Activated CD8-positive, alpha-beta memory T cell treated with anti-CD3 and anti-CD28 coated beads for 24 hours (primary cell): ENCODE measurements at places on chromosomes 12 and 14.
A peak's percentile ranks its signal among the peaks of the same experiment; 100 is the strongest.

GRCh38 chr14:105473033-105473676 is 1.5 kb upstream of the CRIP2 start:
- DNase-seq, result no peak

GRCh38 chr12:46558677-46559076 is 186.1 kb upstream of the SLC38A2 start:
- no peak for DNase-seq

DNA sequence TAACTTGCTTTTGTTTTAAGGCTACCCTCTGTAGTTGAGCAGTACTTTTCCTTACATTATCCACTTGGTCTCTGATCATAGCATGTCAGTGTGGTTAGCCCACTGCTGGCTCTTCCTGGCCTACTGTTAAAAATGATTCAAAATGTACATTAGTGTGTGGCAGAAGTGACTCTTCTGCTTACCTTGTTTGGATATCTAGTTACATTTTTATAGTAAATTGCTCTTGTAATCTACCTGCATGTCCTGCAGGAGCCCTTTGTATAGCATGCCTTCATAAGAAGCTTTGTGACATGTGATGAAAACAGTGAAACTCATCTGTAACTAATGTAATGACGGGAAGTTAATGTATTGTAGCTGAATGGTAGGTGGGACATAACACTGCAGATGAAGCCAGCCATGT is 8.1 kb downstream of the SPATS2 start:
- no peak for DNase-seq

- no peak for DNase-seq
Measured at GRCh38 chr14:43031598-43031997, 1424.9 kb downstream of the LRFN5 start.

GRCh38 chr12:131642101-131642540 is 68.8 kb upstream of the SFSWAP start:
- no peak for DNase-seq

- peak; percentile 62 for DNase-seq
Measured at GRCh38 chr12:12645485-12645884, 33.8 kb downstream of the CREBL2 start.

- DNase-seq, result no peak
Measured at GRCh38 chr12:124842073-124842749, 21.5 kb downstream of the SCARB1 start.

DNA sequence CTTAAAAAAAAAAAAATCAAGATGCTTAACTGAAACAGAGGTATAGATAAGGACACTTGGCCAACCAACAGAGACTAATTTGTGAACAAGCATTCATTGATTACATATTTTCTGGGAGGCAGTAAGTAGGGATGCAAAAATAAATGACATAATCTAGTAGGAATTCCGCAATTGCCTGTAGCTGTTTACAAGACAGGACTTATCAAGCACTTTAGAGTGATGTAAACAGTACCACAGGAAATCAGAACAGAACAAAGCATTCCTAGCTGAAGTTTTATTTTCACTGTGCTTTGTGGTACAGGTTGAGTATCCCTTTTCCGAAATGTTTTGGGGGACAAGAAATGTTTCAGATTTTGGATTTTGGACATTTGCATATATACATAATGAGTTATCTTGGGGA is 68.2 kb upstream of the FGD4 start:
- DNase-seq, result no peak

GRCh38 chr14:93496856-93497741 is 66.4 kb downstream of the UNC79 start:
- no peak for DNase-seq

GRCh38 chr12:28987538-28988324 is 161.3 kb upstream of the FAR2 start:
- DNase-seq, result no peak

DNA sequence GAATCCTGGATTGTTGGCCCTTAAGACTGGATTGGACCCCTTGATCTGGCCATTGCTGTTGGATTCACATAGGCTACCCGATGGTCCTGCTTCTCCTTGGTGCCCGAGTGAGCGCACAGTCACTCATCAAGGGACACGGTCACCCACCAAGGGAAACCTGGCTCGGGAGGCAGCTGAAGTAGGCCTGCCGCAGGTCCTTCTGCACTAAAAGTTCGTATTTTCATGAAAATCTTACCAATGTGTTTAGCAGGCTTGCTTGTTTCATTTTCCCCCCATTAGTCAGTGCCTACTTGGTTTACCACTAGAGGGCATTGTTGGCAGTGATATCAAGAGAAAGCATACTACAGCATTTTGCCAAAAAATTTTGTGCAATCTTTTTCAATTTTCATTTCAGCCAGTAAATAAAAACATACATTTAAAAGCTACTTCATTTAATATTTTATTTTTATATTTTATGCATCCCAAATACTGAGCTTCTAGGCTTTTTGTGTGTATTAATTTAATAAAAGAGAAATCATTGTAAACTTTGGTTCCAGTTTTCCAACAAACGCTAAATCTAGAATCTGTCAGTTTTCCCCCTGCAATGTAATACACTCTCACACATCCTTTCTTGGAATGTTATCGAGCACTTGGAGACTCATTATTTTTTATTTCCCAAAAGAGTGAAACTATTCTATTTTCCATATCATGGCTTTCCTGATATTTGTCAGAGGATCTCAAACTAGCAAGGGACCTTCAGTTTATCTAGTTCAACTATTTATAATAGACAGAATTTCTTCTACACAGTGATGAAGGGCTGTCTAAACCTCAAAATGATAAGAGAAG is 116.7 kb downstream of the LMNTD1 start:
- peak; percentile 60 for DNase-seq

DNA sequence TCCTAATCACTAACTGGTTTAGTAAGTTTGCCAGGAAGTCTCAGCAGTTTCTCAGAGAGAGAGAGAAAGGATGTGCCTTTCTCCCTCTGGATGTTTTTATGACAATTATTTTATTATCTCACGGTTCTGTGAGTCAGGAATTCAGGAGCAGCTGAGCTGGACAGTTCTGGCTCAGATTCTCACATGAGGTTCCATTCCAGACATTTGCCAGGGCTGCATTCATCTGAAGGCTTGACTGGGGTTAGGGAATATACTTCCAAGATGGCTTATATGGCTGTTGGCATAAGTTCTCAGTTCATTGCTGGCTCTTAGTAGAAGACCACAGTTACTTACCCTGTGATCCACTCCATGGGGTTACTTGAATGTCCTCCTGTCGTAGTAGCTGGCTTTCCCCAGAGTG is 101.2 kb upstream of the ATF7IP start:
- no peak for DNase-seq

GRCh38 chr12:7905071-7905470 is 30.9 kb downstream of the SLC2A3 start:
- no peak for DNase-seq

- DNase-seq, result no peak
Measured at GRCh38 chr12:20183563-20183962, 184.8 kb upstream of the PDE3A start.

GRCh38 chr14:89845346-89845745 is 109.2 kb downstream of the EFCAB11 start:
- DNase-seq, result no peak

DNA sequence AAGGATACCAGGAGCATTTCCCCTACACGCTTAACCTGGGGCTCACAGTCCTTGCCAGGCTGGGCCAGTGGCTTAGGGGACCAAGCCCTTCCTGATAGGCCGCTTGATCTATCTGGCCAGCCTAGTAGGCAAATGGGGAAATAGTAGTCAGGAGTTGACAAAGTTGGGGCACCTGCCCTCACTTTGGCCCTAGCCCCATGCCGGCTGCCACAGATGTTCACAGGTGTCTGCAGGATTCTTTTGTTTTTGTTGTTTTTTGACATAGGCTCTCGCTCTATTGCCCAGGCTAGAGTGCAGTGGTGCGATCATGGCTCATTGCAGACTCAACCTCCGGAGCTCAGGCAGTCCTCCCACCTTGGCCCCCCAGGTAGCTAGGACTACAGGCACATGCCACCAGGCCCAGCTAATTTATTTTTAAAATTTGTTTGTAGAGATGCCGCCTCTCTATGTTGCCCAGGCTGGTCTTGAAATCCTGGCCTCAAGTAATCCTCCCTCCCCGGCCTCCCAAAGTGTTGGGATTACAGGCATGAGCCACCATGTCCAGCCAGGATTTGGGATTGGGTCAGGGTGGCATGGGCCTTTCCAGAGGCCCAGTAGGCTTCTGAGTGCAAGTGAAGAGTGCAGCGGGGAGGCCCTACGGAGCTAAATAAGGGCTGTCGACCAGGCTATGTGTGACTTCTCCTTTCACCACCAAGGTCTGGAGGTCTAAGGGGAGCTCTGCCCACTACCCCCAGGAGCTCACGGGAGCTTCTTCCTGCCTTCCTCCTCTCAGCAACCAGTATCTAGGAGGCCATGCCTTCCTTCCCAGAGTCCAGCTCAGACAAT is 15.5 kb upstream of the HDAC7 start:
- DNase-seq, result no peak

DNA sequence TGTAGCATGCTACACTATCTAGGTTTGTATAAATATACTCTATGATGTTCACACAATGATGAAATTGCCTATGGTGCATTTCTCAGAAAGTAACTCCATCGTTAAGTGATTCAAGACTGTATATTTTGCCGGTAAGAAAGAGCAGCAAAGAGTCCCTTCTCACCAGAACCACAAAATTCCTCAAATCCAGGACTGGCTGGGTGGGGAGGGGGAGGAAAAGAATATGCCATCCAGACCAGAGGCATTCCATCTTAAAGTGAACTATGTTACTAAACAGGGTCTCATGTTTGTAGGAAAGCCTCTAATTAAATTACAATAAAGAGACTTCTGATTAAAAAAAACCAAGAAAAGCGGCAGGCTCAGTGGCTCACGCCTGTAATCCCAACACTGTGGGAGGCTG is 11.5 kb downstream of the UBE2N start:
- DNase-seq, result no peak

- DNase-seq, result no peak
Measured at GRCh38 chr12:26769611-26770010, 63.4 kb downstream of the ITPR2 start.

DNA sequence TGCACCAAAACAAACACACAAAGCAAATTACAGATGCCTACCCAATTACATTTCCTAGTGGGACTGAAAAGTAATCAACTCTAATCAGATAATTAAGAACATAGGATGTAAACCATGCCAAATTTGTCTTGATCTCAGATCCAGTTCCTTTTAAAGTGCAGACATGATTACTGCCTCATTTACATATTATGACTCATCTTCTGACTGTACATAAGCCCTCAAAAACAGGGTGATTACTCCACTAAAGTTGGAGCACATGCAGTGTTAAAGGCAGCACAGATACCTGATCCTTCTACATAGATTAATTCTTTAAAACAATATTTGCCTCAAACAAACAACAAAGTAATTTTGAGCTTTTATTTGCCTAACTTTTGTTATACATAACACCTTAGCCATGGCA is 337.2 kb downstream of the RPS29 start:
- DNase-seq, result no peak

DNA sequence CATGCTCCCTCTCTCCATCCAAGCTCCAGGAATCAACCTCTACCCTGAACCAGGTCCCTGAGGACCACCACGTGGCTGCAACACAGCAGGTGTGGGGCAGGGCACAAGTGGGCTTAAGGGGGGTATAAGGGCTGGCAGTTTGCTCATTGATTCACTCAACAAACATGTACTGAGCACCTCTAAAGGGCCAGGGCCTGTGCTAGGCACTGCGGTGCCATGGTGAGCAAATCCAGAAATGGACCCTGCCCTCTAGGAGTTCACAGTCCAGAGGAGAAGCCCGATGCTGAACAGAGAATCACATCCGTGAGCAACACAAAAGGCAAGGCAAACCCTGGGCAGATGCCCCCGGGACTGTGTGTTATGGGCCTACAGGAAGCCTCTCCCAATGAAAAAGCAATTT is 6.5 kb upstream of the AQP2 start:
- DNase-seq, result no peak

- no peak for DNase-seq
Measured at GRCh38 chr12:82555699-82556098, 131.0 kb upstream of the TMTC2 start.

DNA sequence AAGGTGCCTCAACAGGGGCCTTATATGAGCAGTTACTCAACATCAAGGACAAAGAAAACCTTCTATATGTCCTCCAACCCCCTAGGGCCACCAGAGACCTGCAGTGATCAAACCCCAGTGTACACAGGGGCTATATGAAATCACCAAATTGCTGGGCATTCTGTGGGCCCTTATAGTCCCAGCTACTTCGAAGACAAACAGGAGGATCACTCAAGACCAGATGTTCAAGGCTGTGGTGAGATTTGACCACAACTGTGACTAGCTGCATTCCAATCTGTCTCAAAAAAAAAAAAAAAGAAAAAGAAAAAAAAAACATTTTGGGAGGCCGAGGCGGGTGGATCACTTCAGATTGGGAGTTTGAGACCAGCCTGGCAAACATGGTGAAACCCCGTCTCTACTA is 51.0 kb upstream of the PRB2 start:
- DNase-seq, result no peak

GRCh38 chr12:27333403-27334009 is 870 bp downstream of the BMAL2 start:
- DNase-seq, result peak; percentile 75

- no peak for DNase-seq
Measured at GRCh38 chr14:34023824-34024767, 73.2 kb upstream of the EGLN3 start.

- no peak for DNase-seq
Measured at GRCh38 chr14:86777963-86778602, 1214.9 kb downstream of the GALC start.

- no peak for DNase-seq
Measured at GRCh38 chr12:65505386-65506121, 227.1 kb downstream of the MSRB3 start.

DNA sequence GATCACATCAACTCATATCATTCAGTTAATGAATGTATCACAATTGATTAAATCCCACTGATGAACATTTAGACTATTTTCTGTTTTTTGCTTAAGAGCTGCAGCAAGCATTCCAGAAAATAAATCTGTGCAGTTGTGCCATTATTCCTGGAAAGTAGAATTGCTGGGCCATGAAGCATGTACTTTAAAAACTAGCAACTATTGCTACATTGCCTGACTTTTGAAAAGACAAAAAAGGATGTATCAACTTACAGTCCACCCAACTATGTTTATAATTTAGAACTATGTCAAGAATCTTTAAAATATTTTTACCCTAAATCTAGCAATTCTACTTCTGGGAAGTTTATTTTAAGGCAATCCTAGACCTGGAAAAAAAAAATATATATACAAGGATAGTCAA is 33.4 kb upstream of the ERGIC2 start:
- no peak for DNase-seq

DNA sequence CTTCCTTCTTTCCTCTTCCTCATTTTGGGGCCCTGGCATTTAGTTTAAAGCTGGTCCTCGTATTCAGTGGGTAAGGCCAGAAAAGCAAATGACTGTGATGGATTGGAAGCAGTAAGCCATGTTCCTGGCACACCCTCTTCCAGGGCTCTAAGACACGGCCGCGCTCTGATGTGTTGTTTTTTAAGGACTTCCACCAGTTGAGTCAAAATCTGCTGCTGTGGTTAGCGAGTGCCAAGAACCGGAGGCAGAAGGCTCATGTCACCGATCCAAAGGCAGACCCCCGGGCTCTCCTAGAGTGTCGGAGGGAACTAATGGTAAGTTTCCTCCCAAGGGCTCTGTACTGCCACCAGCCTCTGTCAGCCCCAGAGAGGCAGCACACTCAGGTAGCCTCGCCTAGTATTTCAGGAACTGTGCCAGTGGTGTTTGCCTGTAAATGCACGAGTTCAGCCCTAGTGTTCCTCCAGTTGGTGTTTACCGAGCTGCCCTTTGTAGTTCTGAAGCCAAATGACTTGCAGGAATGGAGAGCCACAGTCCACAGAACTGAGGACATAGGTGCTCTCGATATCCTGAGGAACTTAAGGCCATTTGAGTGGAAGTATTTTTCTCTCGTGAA is 72.7 kb downstream of the ESR2 start:
- DNase-seq, result no peak
